ENCODE measurements at places on chromosomes 4 and X.
A peak's percentile ranks its signal among the peaks of the same experiment; 100 is the strongest.

- no peak for DNase-seq
Measured at GRCh38 chr4:140427919-140428471, 547 bp upstream of the CLGN start.

DNA sequence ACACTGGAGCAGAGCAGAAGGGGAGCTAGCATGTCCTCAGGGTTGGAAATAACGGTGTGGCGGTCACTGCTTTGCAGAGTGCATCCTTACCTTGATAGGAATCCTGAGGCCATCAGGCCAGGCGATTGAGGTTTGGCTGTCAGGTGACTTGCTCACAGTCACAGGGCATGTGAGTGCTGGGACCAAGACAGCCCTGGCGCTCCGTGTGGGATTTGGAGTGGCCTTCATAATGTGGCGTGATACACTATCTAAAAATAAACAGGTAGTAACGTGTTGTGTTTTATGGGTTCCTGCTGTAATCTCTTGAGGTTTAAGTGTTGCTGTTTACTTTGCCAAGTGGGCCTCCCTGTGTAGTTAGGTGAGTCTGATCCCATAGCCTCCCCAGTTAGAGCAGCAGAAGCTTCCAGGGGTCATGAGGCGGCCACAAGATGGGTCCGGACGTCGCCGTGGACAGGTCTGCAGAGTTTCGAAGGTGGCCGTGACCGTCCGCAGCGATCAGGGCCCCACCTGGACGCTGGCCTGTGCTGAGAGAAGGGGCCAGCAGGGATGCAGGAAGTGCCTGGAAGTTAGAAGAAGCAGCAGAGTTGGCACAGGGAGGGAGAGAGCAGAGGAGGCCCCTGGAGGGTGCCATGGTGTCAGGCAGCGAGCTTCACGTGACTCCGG is 27.7 kb downstream of the RGS12 start:
- DNase-seq, result no peak

DNA sequence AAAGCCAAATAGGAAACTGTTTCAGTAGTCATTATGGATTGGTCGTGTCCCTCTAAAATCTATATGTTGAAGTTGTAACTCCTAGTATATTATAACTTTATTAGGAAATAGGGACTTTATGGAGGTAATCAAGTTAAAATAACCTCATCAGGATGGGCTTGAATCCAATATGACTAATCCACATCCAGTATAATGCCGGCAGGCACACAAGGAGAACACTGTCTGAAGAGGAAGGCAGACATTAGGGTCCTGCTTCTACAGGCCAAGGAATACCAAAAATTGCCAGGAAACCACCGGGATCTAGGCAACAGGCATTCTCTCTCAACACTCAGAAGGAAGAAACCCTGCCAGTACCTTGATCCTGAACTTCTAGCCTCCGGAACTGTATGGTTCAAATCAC is 130.3 kb downstream of the ATP10D start:
- no peak for DNase-seq

DNA sequence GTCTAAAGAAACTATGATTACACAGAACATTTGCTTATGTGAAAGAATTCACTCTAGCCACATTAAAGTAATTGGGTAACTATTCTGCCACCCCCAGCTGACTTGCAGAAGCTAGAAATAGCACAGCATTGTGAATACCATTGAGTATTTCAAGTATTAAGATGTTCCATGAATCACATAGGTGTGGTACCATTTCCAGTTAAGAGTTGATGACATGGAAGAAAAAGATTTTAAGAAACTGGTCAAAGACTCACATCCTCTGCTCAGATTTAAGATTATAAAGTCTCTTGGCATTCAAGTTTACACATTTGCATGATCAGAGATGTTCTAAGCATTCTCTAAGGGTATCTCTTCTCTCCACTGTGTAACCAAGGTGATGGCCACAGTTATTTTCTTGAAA is 287.5 kb downstream of the CAMK2D start:
- no peak for DNase-seq

DNA sequence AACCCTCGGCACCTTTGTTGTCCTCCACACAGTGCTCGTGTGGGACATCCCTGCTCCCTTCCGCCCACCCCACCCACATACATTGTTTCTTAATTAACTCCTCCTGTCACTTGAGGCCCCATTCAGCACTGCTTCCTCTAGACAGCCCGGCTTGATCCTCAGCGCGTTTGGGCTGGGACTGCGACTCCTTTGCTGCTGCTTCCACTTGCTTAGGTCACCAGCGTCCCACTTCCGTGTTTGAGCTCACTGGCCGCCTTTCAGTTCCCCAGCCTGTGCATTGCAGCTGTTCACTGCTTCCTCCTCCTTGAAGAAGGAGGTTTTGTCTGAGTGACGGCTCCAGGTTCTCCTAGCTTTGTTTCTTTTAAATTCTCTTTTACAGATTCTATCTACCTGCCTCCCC is 16.1 kb downstream of the RNF4 start:
- peak; percentile 51 for DNase-seq

DNA sequence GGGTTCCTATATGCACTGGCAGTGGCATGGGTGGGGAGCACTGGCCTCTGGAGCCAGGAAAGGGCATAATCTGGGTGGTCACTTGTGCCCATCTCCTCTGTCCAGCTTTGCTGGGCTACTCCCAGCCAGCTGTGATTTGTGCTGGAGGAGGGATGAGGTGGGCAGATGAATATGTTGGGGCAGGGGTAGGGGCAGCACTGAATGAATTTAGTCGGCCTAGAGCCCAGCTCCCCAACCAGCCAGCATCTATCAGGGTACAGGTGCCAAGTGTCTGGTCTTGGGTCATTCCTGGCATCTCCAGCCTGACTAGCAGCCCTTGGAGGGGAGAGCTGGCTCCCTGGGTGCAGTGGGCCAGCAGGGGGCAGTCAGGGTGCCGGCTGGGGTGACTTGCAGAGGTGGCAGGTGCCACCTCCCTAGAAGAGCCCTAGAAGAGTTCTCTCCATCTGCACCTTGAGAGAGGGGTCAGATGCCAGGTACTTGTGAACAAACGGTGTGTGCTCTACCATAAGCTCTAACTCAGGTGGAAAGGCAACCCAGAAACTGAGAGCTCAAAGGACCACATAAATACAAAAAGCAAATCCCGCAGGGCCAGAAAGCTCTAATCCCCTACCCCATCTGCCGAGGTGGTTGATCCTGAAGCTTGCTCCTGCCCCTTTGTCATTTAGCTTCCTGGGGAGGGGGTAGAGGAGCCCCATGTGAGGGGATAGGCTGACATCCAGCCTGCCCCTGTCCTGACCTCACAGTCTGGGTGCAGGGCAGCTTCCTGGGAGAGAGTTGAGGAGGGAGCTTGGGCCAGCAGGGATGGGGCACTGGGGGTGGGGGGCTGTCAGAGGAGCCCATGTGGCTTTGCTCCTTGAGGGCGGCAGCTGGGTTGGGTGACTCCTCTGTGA is 2.2 kb downstream of the SORCS2 start:
- no peak for DNase-seq

GRCh38 chr4:1467581-1468458 is 61.6 kb upstream of the NKX1-1 start:
- no peak for DNase-seq

DNA sequence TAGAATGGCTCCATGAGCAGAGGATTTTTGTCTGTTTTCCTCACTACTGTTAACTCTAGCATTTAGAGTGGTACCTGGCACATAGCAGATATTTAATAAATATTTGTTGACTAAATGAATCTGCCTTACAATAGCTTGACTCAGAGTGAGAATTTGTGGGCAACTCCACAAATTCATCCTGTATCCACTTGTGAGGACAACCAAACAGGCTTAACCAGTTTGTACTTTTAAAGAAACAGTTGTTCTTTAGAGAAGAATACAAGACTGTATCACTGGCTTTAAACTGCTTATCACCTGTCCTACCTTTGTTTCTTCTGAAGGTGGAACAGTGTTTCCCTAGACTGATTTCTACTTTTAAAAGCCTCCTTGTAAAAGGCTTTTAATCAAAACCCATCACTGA is 141.3 kb upstream of the SH3RF1 start:
- DNase-seq, result no peak

DNA sequence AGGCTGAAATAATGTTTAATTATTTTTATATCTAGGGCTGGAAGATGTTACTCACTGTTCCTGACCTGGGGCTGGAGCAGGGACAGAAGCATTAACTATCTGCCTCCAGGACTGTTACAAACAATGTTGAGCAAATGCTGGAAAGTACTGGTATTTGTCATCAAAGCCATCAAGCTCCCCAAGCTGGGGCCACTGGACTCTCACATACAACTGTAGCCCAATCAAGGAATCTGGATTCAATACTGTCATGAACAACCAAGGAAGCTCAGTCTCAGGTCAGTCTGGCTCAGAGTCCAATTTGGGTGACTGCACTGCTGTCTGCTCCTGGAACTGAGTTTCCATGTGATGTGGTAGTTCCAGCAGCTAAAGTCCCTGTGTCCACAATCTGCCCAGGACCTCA is 50.4 kb downstream of the APOO start:
- no peak for DNase-seq

- DNase-seq, result no peak
Measured at GRCh38 chrX:48458711-48459110, 11.3 kb downstream of the SLC38A5 start.

DNA sequence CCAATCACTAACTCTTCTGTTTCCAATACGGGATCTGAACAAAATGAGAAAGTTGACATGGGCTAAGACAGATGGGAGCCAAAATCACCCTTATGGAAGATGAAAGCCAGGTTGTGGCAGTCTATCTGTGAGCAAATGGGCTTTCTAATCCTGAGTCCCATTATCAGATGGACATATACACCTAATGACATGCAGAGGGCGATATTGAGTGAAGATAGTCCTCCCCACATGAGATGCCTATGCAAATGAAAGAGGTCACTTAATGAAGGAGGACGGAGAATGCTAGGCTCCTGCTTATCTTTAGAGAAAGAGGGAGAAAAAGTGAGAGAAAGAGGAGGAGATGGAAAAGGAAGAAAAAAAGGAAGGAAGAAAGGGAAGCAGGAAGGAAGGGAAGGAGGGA is 547.5 kb downstream of the NLGN4X start:
- no peak for DNase-seq

GRCh38 chr4:17058916-17059741 is 160.7 kb upstream of the LDB2 start:
- DNase-seq, result no peak

- no peak for DNase-seq
Measured at GRCh38 chrX:100494646-100495370, 84.7 kb upstream of the PCDH19 start.

DNA sequence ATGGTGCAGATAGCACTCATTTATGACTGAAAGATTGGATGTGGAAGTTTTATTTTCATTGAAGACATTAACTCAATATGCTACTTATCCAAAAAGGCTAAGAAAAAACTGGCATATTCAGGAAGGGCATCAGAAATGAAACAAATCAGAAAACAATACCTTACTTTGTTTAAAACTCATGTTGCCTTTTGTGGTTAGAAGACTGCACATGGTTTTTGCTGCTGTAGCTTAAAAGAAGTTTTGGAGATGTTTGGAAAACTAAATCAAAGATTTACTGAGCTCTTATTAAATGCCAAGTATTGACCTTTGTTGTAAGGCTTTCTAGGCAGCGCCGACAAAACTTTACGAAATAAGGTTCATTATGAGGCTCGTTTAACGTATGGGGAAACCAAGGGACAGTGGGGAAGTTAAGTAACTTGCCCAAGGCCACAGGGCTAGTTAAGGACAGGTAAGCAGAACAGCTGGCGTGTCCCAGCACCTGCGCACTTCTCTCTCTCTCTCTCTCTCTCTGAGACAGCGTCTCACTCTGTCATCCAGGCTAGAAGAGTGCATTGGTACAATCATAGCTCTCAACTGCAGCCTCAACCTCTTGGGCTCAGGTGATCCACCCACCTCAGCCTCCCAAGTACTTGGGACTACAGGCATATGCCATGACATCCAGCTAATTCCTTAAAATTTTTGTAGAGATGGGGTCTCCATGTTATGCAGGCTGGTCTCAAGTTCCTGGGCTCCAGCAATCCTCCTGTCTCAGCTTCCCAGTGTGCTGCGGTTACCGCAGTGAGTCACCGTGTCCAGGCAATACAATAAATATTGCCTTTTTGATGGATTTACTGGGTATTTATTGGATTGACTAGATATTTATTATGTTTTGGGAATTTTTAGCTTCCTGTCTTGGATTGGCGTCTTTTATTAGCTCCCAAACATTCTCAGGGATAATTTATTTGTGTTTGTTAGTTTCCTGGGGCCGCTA is 16.1 kb downstream of the LRP2BP start:
- no peak for DNase-seq

DNA sequence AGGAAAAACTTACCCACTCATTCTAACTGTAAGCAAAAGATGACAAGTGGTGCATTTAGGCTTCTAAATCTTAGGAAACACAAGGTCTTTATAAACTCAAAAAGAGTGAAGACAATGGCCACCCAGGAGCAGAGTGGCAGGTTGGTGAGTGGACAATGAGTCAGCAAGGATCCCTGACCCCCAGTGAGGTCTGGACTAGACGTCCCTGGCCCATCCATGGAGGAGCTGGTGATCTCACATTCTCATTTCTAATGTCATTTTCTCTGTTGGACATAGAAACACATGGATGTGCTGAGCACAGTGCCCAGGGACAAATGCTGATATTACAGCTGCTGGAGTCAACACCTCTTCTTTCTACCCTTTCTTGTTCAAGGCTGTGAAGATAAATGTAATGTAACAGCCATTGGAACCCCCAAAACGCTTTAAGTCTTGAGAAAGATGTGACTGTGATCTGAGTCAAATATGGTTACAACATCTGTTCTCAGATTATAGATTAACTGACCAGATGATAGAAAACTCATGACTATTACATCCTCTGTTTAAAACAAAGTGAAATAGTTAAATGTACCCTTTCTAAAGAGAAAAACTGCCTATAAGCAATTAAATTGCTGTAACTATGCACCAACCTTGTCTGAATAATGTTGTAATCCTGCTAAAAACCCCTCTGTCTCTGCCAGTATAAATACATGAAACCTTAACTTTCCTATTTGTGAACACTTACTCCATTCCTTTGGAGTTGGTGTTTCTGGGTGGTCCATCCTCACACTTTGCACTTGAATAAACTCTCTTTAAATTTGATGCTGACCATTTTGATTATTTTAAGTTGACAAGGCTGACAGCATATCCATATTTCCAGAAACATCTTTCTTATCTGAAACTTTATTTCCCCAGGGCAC is 92.7 kb downstream of the USP46 start:
- no peak for DNase-seq

DNA sequence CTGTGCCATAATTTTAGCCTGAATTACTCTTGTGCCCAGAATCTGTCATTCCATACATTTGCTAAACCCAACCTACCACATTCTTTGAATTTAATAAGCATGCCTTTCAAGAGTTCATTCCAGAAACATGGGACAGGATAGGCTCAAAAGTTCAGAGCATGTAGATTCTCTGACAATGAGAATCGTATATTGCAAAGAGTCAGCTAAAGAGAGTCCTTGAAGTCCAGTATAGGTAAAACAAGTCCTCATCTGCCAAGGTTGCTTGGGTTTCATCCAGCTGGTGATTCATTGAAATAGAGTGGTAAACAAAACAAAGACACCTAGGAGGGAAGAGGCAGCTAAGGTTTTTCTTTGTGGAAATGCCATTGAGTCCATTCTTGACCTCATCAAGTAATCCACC is 249.3 kb upstream of the DIPK2B start:
- DNase-seq, result no peak

DNA sequence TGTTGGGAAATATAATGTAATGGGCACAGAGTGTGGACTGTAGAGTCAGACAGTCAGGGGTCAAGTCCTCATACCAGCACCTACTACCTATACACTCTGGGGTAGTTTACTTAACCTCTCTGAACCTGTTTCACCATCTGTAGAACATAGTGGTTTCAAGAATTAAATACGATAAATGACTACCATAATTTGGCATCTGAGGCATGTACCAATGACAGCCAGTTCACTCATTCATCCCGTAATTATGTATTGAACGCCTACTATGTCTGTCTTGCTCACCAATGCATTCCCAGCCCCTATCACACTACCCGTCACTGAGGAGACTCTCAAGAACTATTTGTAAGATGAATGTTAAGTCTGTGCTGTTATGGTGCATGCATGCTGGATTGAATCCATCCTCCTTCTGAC is 2.0 kb upstream of the FGB start:
- no peak for DNase-seq
